ENCODE measurements at places on chromosomes 5 and 9.

DNA sequence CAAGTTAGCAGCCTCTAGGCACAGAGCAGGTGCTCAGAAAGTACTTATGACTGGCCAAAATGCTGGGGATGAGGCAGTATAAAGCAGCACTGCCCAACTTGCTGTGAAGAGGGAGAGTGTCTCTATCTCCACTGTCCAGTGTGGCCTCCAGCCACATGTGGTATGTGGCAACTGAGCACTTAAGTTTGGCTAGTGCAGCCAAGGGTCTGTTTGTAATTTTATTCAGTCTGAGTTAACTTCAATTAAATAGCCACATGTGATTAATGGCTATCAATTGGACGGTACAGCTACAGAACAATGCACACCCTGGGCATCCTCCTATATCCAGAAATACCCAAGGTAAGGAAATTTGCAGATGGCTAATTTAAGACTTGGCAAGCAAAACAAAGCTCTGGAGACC is 26.9 kb downstream of the ROR2 start:
- DNase-seq = no peak

GRCh38 chr9:79985264-79985663 is 413.5 kb downstream of the TLE4 start:
- DNase-seq = no peak

- no peak for DNase-seq
Observed at GRCh38 chr5:173538654-173539053, 77.8 kb downstream of the BOD1 start.

DNA sequence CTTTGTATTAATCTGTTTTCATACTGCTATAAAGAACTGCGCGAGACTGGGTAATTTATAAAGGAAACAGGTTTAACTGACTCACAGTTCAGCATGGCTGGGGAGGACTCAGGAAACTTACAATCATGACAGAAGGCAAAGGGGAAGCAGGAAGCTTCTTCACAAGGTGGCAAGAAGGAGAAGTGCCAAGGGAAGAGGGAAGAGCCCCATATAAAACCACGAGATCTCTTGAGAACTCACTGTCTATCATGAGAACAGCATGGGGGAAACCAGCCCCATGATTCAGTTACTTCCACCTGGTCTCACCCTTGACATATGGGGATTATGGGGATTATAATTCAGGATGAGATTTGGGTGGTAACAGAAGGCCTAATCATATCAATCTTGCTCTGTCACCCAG is 60.9 kb upstream of the CHD1 start:
- no peak for DNase-seq

- no peak for DNase-seq
Observed at GRCh38 chr5:166441-167372, 24.6 kb upstream of the LRRC14B start.

- no peak for DNase-seq
Observed at GRCh38 chr9:3018691-3019230, 174.9 kb upstream of the PUM3 start.

GRCh38 chr5:337563-338130 is 16.1 kb downstream of the AHRR start:
- no peak for DNase-seq

GRCh38 chr5:175606409-175606808 is 51.5 kb upstream of the HRH2 start:
- DNase-seq = no peak

GRCh38 chr5:34717426-34718327 is 61.5 kb downstream of the RAI14 start:
- DNase-seq = no peak

DNA sequence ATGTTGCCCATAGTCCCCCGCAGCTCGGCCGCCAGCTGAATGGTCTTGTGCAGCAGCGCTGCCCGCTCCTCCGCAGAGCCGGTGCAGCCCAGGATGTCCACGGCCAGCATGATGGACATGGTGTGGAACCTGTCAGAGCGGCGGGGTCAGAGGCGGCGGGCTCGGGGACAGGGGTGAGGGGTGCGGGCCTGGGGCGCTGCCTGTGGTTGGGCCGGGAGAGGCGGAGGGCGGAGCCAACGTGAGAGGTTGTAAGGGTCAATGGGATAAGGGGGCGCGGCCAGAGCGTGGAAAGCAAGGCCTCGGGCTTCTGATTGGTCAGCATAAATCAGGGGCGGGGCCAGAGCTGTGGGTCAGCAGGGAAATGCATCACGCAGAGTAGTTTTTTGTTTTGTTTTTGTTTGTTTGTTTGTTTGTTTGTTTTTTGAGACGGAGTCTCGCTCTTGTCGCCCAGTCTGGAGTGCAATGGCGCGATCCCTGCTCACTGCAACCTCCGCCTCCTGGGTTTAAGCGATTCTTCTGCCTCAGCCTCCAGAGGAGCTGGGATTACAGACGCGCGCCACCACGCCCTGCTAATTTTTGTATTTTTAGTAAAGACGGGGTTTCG is 6.8 kb upstream of the TOR2A start:
- no peak for DNase-seq

DNA sequence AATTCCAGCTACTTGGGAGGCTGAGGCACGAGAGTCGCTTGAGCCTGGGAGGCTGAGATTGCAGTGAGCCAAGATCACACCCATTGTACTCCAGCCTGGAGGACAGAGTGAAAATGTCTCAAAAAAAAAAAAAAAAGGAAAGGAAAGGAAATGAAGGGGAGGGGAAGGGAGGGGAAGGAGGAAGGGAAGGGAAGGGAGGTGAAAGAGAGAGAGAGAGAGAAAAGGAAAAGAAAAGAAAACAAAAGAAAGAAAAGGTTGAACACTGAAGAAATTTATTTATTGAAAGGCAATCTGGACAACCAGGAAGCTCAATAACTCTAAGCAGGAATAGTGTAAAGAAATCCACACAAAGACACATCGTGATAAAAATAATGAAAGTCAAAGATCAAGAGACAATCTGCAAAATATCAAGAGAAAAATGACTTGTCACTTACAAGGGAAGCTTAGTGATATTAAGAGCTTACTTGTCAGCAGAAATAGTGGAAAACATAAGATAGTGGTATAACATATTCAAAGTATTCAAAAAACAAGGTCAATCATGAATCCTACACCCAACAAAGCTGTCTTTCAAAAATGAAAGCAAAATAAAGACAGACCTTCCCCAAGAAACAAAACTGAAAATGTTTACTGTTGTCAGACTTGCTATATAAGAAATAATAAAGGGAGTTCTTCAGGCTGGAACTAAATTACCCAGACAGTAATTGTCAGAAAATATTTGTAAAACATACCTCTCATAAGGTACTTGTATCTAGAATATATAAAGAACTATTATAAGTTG is 10.9 kb upstream of the RIMOC1 start:
- no peak for DNase-seq

- no peak for DNase-seq
Observed at GRCh38 chr9:13459071-13459470, 179.6 kb upstream of the MPDZ start.

GRCh38 chr9:68897577-68898145 is 116.3 kb downstream of the PRKACG start:
- DNase-seq = no peak

- no peak for DNase-seq
Observed at GRCh38 chr5:147534172-147534951, 24.5 kb upstream of the DPYSL3 start.

GRCh38 chr9:27770541-27770940 is 197.3 kb upstream of the C9orf72 start:
- no peak for DNase-seq

DNA sequence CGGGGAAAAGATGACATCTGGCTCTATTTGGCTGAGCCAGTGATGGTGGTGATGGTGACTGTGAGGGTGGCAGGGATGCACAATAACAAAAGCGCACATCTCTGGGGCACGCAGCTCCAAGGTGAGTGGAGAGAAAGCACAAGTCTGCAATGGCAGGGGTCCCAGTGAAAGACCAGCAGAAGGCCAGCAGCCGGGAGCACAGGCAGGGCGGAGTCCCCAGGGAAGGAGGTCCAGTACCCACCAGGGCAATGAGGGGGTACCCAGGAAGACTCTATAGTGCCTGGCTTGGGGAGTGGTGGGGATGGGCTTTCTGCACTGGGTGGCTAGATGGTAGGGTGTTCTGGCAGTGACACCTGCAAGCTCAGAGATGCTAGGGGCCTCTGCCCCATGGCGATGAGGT is 69.4 kb downstream of the AK8 start:
- DNase-seq = no peak

GRCh38 chr5:22665801-22666200 is 187.3 kb downstream of the CDH12 start:
- no peak for DNase-seq

DNA sequence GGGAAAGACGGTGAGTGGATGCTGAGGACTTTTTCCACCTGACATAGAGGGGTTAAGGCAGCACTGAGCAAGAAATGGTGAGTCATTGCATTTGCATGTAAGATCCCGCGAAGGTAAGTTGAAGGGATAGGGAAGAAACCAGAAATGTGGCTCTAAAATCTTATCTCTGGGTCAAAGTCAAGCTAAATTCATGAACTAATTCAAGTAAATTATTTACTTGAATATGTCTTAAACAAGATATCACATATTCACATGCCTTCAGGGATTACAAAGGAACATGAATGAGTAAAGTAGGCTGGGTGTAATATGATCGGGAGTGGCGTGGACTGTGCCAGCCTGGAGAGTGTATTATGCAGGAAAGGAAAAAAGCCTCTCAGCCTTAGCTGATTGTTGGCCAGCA is 74.4 kb upstream of the EQTN start:
- DNase-seq = no peak

- no peak for DNase-seq
Observed at GRCh38 chr5:106172681-106173532, 1497.8 kb downstream of the EFNA5 start.

Data from NCI-H187 (cell line).